Lower leg skin (tissue), 4 donors: ENCODE measurements at places on chromosomes 12 and 14.

- DNase-seq: no peak
Observed at GRCh38 chr12:57637364-57637763, 4.4 kb upstream of the B4GALNT1 start.

DNA sequence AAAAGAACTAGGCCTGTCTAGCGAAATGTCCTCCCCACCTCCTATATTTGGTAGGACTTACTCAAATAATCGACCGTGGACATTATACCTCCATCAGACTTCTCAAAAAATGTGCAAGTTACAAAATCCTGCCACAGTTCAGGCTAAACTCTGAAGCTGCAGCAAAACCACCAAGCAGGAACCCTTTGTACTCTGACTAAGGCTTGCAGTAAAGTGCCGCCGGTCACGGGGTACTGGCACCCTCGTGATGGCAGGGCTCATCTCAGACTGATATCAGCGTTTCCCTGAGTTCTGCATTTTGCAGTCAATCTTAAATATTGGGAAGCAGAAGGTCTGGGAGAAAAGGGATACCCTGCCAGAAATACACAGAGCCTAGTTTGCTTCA is 17.1 kb downstream of the SLC11A2 start:
- peak; percentile 95 for DNase-seq

- no peak for DNase-seq
Observed at GRCh38 chr14:93930989-93931307, 3.8 kb downstream of the FAM181A start.

DNA sequence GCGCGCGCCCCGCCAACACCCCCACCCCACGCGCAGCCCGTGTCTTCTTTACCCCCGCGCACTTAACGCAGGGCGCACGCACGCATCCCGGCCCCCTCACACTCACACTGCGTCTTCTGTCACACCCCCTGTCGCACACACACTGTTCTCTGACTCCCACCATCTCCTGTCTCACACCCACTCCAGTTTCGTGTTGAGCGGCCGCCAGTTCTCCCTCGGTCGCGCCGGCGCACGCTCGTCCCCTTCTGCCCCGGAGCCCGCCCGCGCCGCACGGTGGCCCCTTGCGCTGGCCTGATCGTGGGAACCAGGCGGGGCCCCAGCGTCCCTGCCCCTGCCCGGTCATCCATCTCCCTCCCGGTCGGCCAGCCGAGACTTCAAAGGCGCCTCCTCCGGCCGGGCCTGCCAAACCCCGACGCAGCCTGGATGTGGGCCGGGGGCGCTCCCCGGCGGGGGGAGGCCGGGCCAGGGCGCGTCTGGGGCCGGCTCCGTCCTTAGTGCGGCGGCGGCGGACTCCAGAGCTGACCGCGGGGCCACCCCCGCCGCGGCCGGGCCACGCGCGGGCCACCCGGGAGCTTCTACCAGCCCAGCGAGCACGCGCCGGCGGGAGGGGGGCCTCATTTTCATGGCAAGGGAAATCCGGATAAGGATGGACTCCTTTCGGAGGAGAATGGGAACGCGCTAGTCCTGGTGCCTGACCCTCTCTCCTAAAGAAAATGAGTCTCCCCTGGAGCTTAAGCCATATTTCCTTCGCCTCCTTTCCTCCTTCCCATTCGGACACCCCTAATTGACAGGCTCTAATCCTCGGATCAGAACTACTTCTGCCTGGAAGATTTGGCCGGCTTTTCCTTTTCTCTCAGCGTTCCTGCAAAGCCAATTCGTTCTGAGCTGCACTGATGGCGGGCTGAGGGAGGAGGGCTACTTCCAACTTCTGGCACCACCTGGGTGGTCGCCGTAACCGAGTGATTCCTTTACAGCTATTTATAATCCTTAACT is 82.0 kb upstream of the HMGA2 start:
- no peak for DNase-seq

GRCh38 chr14:54052696-54053385 is 96.2 kb upstream of the BMP4 start:
- DNase-seq: no peak

DNA sequence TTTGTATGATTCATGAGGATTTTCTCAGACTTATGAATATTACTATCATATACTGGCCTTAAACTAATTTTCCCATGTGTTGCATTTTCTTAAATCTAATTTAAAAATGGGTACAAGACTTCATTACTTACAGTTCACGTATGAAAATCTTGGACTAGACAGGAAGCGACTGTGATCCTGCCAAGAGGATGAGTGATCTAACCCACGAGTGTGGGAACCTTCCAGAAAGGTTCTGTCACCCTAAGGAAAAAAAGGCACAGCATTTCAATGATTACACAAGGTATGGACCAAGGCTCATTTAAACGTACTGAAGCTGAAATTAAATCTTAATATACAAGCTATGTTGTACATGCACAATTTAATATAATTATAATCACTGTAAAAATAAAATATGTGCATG is 293.5 kb upstream of the DIO2 start:
- DNase-seq: no peak

- DNase-seq: no peak
Observed at GRCh38 chr14:105864116-105864515, 337.7 kb downstream of the TMEM121 start.

GRCh38 chr12:108747563-108747962 is 16.2 kb upstream of the CORO1C start:
- no peak for DNase-seq

GRCh38 chr14:75904311-75904710 is 77.5 kb downstream of the TGFB3 start:
- no peak for DNase-seq

DNA sequence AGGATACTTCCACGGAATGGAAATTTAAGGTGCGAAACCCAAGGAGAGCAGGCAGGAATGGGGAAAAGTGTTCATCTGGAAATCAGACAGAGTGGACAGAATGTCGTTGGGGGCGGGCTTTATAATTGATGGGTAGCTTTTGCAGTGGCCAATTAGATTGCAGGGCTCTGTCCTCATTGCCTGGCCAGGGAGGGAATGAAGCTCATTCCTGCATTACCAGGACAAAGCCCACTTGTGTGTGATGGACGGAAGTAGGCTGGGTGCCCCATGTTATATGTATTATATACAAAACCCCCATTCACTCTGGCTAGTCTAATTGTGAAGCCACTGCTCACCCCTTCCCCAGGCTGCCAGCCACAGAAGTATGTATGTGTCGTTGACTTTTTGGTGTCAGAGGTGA is 23.6 kb downstream of the ZNF664 start:
- DNase-seq: no peak

GRCh38 chr12:15278816-15279658 is 43.3 kb upstream of the PTPRO start:
- DNase-seq: peak; percentile 76

- DNase-seq: no peak
Observed at GRCh38 chr12:968545-968944, 19.1 kb upstream of the RAD52 start.

- no peak for DNase-seq
Observed at GRCh38 chr12:1185460-1186182, 194.6 kb downstream of the ERC1 start.

GRCh38 chr14:20799892-20800544 is 2.6 kb downstream of the RNASE1 start:
- DNase-seq: no peak

DNA sequence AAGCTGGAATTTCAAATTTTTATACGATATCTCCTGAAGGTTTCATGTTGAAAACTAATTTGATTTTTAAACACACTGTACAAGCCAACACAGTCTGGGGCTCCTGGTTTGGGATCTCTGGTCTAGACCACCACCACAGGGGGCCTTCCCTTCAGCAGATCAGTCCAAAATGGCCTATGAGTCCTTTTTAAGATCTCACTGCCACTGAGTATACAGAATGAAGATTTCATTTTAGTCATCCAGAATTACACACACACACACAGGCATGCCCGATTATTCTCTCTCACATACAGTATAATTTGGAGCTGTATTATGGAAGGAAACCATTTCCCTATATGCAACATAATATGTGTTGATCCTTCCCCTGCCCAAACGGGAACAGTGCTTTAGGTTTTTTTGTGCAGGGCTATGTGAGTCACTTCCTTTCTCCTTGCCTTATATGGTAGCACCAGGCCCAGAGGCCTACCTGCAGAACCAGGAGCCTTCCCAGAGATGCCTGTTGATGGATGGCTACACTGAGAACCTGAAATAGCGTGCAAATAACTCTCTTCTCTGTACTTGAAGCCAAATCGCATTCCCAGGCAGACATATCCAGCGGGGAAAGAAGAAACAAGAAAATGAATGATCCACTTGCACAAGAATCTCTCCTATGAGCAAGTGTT is 28.1 kb upstream of the WNK1 start:
- DNase-seq: no peak

DNA sequence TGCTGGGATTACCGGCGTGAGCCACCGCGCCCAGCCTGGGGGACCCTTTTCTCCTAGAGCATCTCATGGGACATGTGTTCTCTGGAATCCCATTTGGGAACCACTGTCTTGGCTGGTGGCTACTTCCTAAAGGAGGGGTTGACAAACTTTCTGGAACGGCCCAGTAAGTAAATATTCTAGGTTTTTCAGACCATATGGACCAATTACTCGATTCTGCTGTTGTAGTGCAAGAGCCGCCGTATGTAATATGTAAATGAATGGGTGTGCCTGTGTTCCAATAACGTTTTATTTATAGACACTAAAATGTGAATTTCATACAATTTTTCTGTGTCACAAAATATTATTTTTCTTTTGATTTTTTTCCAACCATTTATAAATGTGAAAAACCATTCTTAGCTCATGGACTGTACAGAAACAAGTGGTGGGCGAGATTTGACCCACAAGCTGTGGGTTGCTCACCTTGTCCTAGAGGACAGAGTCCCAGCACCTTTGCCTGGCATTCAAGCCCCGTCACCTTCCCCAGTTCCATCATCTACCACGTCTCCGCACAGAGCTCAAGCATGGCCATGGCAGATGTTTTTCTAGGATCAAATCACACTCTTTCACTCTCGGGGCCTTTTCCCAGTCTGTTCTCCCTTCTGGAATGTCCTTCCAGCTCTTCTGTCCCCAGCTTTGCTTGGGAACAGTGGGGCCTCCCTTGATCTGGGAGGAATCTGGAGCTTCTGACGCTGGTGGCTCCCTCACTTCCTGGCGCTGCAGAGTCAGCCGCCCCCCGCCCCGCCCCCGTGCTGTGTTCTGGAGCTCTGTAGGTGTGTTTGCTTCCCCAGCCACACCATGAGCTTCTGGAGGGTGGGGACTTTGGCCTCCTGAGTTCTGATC is 17.9 kb upstream of the RCOR1 start:
- no peak for DNase-seq

DNA sequence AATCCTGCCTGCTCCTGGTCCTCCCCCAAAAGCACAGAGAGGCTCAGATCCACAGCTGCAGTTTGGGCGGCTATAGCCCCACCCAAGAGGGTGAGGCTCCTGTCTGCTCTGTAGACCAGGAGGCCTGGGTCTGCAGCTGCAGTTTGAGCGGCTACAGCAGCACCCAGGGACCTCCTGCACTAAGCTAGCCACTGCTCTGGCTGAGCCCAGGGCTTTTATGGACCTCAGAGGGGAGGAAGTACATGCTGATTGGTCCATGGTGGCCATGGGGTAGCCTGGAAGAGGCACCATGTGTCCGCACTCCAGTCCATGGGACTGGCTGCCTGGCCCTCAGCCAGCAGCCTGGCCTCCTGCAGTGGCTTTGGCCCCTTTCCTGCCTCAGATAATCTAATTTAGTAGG is 49.6 kb upstream of the GSC start:
- DNase-seq: no peak

GRCh38 chr14:21965042-21965441 is 291.4 kb upstream of the OR4E1 start:
- DNase-seq: no peak

GRCh38 chr12:57726151-57726883 is 12.2 kb downstream of the AGAP2 start:
- DNase-seq: peak; percentile 78

DNA sequence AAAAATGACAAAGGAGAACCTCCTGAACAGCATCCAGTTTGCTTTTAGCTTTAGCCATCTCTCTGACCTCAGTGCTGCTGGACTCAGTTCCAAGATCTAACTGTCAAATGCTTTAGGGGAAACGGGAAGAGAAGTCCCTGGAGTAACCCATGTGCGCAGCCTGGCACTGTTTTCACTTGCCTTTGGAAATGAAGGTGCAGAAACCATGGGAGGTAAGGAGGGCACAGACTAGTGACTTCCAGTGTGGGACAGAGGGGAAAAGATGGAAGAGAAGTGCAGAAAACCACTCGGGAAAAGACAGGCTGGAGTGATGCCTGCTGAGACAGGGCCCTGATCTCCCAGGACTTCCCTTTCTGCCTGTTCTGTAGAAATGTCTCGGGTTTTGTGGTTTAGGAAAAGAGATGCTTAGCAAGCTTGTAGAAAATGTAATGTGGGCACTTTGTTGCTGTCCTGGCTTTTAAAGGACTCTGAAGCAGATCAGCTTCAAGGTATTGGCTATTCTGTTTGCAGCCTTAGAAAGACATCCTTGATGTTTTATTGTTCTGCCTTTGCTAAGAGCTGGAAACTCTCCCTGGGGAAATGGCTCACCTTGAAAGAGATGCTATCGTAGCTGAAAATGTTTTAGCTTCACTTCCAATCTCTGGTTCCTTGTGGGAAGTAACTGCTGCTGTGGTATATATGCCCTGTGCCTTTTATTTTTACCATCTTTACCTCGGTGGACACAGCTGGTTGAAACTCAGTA is 124.6 kb upstream of the HIF1A start:
- no peak for DNase-seq

DNA sequence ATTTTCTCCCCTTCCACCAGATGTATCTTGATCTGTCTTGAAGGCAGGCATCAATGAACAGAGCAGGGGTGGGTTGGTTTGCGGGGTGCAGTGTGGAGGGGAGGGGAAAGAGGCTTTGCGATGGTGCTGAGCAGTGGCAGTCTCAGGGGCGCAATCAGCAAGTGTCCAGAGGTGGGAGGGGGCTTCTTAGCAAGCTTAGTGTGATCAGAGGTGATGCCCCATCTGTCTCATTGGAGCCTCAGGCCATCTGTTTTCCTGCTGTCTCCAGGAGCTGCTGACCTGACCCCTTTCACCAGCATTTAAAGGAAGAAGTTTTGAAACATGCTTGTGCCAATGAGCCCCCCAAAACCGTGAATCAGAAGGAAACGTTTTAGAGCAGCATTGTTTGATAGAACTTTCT is 187.7 kb upstream of the LHX5 start:
- no peak for DNase-seq

- DNase-seq: peak; percentile 52
Observed at GRCh38 chr14:69042787-69043444, 63.8 kb upstream of the ACTN1 start.

DNA sequence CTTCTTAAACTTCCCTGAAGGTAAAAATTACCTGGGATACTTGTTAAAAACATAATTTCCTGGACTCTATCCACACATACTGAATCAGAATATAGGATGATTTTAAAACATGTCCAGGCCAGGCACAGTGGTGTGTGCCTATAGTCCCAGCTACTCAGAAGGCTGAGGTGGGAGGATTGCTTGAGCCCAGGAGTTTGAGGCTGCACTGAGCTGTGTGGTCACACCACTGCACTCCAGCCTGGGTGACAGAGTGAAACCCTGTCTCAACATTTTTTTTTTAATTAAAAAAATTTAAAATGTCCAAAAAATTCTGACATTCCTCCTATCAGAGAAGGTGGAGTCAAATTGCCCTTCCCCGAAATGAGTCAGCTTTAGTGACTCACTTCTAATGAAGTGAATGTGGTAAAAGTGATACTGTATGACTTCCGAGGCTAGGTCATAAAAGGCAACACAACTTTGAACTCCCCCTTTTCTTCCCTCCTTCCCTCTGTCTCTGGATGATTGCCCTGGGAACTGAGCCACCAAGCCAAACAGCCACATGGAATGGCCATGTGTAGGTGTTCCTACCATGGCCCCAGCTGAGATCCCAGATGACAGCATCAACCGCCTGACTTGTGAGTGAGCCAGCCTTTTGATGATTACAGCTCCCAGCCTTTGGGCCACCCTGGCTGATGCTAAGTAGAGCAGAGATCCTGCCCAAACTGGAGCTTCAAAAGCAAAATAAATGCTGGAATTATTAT is 36.3 kb downstream of the LIMA1 start:
- DNase-seq: peak; percentile 87
